Suppressor macrophage treated with lipopolysaccharide for 4 hours (primary cell): ENCODE measurements at places on chromosomes 12 and 14.

DNA sequence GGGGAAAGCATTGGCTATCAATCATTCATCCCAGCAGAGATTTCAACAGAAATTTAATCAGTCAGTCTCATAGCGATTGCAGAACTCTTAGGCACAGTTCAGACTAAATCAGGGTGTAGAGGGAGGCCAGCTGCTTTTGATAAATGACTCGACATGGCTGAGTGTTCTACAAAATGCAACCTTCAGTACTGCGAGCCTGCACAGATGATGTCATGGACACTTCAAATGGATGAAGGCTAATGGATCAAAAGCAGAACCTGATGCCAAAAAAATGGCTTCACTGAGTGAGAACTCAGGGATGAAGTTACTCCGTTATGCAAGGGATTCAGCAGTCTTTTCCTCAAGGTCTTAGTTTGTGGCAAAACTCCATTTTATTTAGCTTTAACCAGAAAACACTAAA, 167.3 kb downstream of the DACT1 start:
- DNase-seq, result no peak

DNA sequence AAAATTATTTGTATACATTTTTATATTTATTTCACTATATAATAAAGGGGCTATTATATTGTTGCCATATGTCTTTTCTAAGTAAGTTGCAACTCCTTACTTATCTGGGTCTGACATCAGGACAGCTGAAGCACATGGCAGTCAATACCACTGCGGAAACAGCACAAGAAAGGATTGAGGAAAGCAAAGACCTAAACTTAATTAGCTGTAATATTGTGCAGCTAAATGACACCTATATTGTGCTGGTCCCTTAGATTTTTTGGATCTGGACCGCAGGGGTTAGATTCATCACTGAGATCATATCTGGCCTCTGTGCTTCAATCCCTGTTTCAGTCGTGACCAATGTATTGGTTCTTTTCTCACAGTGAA, 359.6 kb upstream of the DIO2 start:
- no peak for DNase-seq

DNA sequence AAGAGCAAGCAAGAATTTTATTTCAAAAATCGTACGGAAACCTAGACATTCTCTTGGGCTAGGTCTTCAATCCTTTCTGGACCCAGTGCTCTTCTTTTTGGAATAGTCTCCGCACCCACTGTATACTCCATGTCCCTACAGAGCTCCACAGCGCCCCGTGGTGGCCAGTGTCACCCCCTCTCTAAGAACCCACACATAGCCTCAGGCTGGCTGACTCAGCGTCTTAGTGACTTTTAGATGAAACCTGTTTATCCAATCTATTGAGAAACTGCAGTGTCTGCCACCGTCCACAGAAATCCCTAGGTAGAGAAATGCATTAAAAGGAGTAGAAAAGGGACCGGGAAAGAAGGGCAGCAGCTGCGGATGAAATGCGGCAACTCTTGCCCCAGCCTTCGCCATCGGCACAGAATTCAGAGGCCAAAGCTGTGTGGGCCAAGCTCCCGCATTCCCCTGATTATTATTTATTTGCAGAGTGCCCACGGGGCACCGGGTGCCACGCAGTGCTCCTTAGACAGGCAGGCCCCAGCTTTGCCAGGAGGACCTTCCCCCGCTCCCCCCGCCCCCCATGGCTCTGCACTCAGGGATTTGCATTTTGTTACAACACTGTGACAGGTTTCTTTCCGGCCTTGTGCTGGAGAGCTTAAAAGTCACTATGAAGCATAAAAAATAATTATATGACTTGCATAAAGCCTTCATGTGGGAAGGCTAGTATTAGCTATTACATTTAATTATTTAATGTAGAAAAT, 170.1 kb upstream of the FKBP4 start:
- DNase-seq, result peak; percentile 37

GRCh38 chr14:30283822-30284446, 275.0 kb upstream of the G2E3 start:
- peak; percentile 33 for DNase-seq

DNA sequence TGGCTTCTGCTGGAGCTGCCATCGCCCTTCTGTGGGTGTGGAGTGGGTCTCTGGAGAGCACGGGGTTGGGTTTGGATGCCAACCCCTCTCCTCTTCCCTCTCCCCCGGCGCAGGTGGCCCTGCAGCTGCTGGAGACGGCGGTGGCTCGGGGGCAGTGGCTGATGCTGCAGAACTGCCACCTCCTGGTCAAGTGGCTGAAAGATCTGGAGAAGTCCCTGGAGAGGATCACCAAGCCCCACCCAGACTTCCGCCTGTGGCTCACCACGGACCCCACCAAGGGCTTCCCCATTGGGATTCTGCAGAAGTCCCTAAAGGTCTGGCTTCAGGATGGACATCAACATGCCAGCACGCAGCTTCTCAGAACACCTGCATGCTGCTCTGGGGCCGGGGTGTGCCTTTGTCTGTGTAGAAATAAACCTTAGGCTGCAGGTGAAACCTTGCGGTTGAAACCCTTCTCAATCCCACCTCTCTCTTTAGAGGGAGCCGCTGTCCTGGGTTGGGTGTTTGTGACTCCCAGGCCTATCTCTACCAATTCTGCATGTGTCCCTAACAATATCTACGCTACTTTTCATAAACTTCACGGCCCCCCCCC, 44.3 kb downstream of the CCDC92 start:
- no peak for DNase-seq

GRCh38 chr12:124588751-124589267, 21.4 kb upstream of the NCOR2 start:
- DNase-seq, result peak; percentile 78

DNA sequence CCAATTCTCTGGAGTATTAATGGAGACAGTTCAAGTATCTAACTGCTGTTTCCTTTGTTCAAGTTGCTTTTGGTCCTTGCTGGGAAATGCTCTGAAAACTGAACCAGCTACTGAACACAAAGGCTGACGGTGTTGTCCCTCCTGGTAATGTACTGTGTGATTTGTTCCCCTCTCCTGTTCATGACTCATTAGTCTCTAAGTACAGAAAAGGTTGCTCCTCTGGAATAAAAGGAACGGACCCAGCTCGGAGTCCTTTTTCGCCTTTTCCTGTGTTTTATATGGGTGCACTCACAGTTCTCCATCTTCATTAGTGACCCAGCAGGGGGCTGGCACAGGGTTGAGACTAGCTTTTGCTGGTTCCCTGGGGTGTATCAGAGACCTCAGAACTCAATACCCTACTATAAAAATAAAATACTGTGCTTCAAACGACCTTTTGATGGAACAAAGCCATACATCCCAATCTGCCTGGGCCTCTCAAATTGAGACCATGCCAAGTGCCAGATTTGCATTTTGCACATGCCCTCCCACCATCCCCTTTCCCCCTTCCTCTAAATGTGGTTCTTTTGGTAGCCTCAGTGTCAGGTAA, 269.7 kb downstream of the RAD51B start:
- DNase-seq, result no peak

DNA sequence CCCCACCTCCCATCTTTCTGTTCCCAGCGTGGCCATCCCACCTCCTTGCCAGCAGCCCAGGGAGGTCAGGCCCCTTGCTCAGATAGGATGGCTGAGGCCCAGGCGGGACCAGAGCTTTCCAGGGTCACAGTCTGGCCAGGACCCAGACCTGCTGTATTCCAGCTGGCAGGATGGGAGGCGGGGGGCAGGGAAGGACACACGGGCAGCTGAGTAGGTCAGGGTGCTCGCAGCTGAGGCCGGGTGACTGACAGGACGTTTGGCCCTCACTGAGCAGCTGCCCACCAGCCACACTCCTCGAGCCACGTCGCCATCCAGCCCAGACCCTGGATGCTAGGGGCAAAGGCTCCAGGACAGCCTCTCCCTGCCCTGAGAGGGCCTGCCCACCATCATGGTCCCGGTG, 4.0 kb downstream of the NUDT14 start:
- DNase-seq, result no peak

DNA sequence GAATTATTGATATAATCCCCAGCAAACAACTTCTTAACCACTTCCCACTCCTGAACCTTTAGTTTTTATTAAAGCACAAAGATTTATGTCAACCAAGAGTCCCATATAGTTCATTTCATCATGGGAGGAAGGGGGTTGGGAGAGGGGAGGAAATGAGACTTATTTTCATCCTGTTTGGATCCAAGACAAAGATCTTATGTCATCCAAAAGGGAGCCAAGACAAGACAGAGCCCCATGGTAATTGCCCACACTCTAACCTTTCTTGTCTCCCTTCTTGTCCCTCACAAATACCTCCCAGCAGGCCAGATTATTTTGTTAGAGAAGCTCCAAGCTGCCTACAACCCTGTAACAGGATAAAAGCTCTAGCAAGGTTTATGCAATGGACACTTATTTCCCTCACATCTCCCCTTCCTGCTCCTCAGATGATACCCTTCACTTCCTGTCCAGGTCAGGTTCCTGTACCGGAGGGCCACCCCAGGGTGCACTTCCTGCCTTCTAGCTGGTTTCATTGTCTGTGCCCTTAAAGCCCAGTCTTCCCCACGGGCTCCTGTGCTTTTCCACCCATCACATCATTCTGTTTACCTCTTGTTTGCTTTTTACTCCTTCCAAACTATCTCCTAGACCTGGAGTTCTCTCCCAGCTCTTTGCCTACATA, 123.7 kb upstream of the MDM1 start:
- DNase-seq, result peak; percentile 25

GRCh38 chr14:42929806-42930480, 1323.3 kb downstream of the LRFN5 start:
- DNase-seq, result peak; percentile 61
